ENCODE measurements at places on chromosomes 7 and 10.

- no peak for DNase-seq
Measured at GRCh38 chr7:71016401-71016800, 115.5 kb upstream of the GALNT17 start.

DNA sequence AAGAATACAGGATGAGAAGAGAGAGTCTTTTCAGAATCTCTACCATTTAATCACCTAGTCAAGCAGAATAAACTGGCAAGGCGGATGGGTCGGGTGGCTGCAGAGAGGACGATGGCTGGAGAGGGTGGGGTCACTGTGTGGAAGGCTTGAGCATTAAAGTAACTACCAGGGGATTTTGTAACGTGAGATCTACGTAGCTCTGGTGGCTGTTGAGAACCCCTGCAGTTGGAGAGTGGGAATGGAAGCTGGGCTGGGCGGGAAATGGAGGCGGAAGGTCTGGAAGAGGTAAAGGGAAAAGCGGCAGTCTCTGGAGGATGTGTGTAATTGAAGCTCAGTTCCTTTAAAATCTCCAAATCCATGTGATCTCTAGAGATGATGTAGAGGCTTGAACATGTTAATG lies 135.0 kb downstream of the GATA3 start:
- no peak for DNase-seq

- no peak for DNase-seq
Measured at GRCh38 chr7:48038815-48039506, 3.6 kb downstream of the C7orf57 start.

DNA sequence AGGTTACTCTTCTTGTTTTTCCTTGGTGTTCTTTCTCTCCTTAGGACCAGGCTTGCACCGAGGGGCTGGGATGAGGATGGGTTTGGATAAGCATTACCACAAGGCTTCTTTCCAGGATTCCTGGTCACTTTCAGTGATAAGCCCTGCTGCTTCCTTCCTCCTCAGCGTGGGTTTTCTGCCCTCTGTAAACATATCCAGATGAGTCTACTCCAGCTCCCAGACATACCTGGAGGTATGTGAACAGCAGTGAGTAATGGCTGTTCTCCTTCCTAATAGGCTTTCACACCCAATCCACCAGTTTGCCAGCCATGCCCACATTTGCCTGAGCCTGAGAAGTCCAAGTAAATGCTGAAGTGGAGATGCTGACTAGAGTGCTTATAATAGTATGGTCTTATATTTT lies 229.8 kb upstream of the YAE1 start:
- no peak for DNase-seq

DNA sequence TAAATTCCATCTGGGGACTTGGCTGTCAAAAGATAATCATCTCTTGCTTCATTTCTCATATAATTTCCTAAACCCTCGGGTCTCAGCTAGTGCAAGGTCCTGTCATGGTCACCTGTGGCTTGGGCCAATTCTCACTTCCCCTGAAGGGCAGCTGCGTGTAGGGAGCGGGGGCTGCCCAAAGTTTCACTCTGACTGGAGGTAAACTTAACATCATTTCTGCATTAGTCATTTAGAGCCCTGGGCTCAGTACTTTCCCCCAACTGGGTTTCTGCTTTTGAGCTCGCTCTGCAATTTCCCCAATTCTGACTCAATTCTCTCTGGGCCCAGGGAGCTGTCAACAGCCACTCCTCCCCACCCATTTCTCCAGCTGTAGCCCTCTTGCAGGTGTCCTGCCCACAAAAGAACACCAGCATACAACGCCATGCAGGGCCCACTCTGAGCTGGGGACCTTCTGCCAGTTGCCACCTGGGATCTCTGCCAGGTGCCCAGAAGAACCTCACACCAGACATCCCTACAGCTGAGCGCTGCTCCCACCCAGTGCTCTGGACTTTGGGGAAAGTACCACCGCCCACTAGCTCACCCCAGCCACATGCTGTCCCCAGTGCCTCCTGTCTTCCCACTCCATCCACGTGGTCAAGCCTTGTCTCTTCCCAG lies 37.9 kb downstream of the VOPP1 start:
- DNase-seq = peak; percentile 65

- no peak for DNase-seq
Measured at GRCh38 chr7:24755541-24756407, 1.5 kb downstream of the GSDME start.

DNA sequence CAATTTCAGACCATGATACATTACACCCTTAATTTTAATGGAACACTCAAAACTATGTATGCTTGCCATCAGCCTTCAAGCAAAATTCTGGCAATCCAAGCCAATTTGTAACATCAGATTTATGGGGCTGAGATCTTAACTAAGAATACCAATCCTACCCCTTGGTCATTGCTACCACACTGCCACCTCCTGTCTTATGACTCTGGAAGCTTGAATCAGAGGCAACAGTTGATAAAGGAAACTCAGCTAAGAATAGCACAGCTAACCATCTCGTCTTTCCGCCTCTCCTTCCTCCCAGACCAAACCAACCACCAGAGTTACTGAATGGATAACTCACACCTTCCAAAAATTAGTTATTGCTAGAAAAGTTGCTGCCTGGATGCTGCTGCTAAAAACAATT lies 7.4 kb downstream of the IGF2BP3 start:
- peak; percentile 41 for DNase-seq

- no peak for DNase-seq
Measured at GRCh38 chr10:104796823-104797222, 155.7 kb downstream of the SORCS3 start.

GRCh38 chr10:13372524-13372923 lies 24.4 kb upstream of the SEPHS1 start:
- DNase-seq = no peak

- DNase-seq = no peak
Measured at GRCh38 chr7:29405891-29406290, 157.7 kb upstream of the PRR15 start.

- no peak for DNase-seq
Measured at GRCh38 chr7:51455948-51456347, 139.3 kb upstream of the COBL start.

DNA sequence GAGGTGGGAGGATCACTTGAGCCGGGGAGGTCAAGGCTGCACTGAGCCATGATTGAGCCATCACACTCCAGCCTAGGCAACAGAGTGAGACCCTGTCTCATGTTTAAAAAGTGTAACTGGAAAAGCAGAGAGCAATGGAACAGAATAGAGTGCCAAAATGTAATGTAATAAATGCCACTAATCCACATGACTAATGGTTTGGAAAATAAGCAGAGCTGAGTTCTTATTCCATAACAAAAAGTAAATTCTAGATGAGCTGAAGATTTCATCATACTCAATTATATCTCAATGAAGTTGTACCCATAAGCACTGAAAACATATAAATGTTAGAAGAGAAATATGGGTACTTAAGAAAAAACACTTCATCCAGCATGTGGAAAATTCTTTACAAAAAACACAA lies 132.6 kb downstream of the USP6NL start:
- no peak for DNase-seq

GRCh38 chr7:158609313-158609974 lies 21.8 kb upstream of the PTPRN2 start:
- no peak for DNase-seq

- DNase-seq = no peak
Measured at GRCh38 chr7:46972205-46972604, 609.7 kb downstream of the TNS3 start.

DNA sequence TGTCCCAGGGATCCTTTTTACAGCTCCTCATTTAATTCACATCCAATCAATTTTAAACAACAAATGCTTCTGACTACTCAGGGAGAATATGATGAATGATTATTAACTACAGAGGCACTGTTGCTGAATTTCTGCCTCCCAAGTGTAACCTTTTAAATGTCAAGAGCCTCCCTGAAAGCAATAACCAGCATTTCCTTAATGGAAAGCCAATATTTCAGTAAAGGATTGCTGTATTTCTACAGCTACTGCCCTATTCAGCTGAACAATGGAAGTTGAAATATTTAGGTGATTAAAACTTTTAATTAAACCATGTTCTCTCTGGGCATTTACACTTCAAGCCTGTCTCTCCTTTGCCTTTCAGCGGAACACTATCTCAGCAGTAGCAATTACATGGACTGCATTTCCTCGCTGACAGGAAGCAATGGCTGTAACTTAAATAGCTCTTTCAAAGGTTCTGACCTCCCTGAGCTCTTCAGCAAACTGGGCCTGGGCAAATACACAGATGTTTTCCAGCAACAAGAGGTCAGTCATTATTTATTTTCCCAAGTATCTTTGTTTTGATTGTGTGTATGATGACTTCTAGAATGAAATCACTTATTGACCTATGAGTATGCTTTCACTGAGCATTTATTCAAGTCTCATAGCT lies 304.7 kb downstream of the BICC1 start:
- no peak for DNase-seq

GRCh38 chr7:130070861-130071622 lies 708 bp downstream of the KLHDC10 start:
- no peak for DNase-seq

GRCh38 chr7:108406222-108406890 lies 49.9 kb downstream of the NRCAM start:
- DNase-seq = no peak

GRCh38 chr7:148172920-148173319 lies 417.6 kb upstream of the C7orf33 start:
- no peak for DNase-seq

GRCh38 chr7:90579181-90579688 lies 16.9 kb upstream of the CDK14 start:
- DNase-seq = no peak

DNA sequence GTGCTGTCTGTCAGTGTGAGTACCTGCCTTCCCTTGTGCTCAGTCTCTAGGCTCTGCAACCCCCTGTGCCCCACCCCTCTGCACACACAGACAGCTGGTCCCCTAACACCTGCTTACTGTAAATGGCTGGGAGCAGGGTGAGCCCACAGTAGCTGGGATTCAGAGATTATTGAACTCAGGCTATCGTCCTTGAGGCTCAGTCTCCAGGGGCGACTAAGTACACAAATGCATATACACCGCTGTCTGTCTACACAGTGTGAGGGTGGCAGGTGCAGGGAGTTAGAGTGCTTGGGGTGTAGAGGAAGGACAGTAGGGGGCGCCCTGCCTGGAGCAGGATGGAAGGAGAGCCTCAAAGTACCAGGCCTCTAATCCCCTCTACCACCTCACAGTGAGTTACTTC lies 12.9 kb downstream of the UPP1 start:
- DNase-seq = no peak

- DNase-seq = no peak
Measured at GRCh38 chr10:111998728-111999127, 184.8 kb downstream of the GPAM start.

GRCh38 chr7:50497968-50498367 lies 47.8 kb upstream of the FIGNL1 start:
- no peak for DNase-seq

DNA sequence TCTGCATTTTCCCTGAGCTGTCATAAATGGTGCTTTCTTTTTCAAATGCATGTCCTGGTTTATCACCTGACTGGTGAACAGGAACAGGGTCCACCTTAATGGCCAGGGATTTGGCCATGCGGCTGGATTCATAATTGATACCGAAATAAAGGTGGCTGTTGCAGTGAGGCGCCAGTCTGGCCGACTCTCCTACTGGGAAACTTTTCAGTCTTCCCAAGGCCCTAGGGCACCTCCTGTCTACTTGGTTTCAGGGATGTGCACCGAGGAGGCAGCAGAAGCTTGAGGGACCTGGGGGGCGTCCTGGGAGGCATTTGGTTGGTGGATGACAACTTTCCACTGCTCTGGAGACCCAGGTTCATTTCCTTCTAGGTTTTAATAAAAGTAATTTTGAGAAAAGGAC lies 46.4 kb upstream of the FIGNL1 start:
- no peak for DNase-seq

- DNase-seq = no peak
Measured at GRCh38 chr10:15369256-15370211, 1.6 kb downstream of the FAM171A1 start.

- DNase-seq = no peak
Measured at GRCh38 chr7:25249772-25250171, 21.5 kb upstream of the NPVF start.

GRCh38 chr7:134613623-134614347 lies 32.9 kb upstream of the BPGM start:
- DNase-seq = no peak

GRCh38 chr7:118517275-118517674 lies 292.8 kb downstream of the ANKRD7 start:
- DNase-seq = no peak

GRCh38 chr7:148747274-148747673 lies 48.6 kb downstream of the CUL1 start:
- DNase-seq = no peak

- DNase-seq = no peak
Measured at GRCh38 chr10:77409697-77410471, 227.7 kb downstream of the KCNMA1 start.

GRCh38 chr10:124018886-124019525 lies 74.4 kb downstream of the CHST15 start:
- no peak for DNase-seq

GRCh38 chr10:88493691-88494483 lies 89.2 kb downstream of the RNLS start:
- no peak for DNase-seq

DNA sequence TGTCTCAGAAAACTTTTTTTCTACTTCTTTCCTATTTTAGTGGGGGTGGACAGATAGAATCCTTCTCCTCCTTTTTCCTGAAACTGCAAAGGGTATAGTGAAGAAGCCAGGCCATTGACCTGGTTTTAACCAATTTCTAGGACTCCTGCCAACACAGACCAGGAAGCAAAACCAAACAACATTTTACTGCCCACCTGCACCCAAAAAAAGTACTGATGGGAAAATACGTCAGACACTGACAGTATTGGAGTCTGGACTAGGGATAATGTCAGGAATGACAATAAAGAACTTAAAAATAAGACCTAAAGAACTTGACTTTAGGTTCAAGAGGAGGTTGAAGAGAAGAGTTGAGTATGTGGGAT lies 5.0 kb upstream of the STEAP4 start:
- DNase-seq = no peak

DNA sequence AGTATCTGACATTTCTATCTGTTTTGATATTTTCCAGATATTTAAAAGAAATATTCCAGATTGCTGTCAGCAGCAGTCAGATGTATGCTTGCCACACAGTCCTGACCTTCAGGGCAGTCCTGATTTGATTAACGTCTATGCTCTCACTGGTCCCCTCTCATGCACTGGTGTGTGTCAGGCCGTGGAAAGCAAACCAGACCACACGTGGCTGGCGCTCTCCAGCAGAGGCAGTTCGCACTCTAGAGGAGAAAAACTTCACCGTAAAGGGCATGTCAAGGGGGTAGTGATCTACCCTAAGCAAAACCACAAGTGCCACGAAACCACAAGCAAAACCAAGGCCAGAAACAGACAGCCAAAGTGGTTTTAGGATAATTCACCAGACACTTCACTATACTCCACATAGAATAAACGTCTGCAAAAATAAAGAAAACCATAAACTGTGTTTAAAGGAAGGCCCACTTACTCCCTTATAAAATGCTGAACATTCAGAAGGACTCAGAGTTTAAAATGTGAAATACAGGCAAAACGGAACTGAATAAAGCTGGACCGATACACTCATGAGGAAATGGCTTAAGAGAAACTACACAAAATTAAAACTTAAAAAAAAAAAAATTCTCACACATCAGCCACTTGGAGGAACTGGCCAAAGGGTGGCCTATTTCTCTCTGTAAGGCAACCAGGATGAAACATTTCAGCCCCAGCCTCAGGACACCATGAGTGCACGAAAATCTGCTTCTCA lies 26.4 kb downstream of the PARP12 start:
- DNase-seq = no peak

GRCh38 chr7:6637544-6638229 lies 569 bp downstream of the ZNF316 start:
- no peak for DNase-seq

- no peak for DNase-seq
Measured at GRCh38 chr10:84230359-84230758, 5.0 kb upstream of the LRIT2 start.

GRCh38 chr7:140601566-140602174 lies 38.9 kb downstream of the DENND2A start:
- no peak for DNase-seq

GRCh38 chr10:23452033-23452655 lies 13.3 kb downstream of the OTUD1 start:
- DNase-seq = no peak

Data from bone marrow (tissue), 2 donors.